Substantia nigra (tissue), 51 donors: ENCODE measurements at places on chromosomes 12 and 14.

DNA sequence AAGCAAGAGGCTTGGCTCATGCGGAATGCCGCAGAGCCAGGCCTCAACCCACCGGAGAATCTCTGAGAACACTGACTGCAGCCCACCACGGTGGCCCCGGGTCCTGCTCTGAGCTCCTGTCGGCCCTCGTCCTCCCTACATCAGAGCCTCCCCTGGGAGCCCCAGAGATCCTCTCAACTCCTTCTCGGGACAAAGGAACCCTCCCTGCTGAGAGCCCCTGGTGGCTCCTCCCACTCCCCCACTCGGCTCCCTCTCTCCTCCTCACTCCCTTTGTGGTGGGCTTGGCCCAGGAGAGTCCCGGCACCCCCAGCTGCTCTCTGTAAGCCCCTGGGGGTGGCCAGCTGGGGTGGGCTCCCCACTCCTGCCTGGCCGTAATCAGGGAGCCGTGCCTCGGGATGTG lies 11.1 kb upstream of the INF2 start:
- DNase-seq: no peak

DNA sequence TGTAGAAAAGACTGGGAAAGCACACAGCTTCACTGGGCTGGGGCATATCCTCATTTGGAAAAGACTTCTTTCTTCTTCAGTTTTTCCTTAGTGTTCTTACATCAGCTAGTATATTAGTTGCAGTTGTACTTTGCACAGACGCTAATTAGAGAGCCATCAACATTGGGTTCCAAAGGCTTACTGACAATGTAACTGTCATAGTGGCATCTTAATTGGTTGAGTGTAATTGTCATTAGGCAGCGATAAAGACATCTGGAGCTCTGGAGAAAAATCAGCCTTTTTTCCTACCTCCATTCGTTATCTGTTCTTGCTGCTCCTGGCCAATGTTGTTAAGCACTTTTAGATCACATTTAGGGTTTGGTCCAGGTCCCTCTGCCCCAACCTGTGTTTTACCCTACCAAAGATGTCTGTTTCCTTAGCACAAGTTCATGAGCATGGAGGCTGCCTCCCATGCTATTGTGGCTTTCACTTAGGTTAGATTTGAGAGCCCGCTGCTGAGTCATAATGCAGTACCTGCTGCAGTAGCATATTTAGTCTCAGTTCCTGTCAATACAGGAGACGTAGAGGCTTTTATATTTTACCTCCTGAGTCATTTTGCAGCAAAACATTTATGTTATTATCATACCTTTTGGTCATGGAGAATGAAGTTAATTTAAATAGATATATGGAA lies 49.2 kb downstream of the FBXW8 start:
- no peak for DNase-seq

GRCh38 chr12:68809190-68810026 lies 1.4 kb downstream of the MDM2 start:
- no peak for DNase-seq

DNA sequence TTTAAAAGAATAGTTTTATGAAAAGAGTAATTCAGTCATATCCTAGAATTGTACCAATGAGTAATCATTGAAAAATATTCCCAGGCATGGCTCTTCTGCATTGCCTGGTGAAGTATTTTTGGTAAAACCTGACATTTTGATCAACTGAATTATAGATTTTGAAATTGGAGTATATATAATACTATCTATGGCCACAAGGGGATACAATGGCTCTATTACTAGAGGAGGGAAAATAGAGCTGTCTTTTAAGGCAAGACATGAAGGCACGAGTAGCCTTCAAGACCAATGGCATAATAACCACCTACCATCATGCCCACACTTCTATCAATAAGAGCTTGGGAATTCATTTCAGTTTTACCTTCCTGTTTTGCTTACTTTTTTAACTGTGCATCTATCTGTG lies 1241.4 kb upstream of the TMEM132C start:
- DNase-seq: no peak

- no peak for DNase-seq
These were observed 43.6 kb upstream of the PPP2R5C start for GRCh38 chr14:101717663-101718490.

- DNase-seq: no peak
These were observed 1687.4 kb upstream of the FLRT2 start for GRCh38 chr14:83842547-83842946.

GRCh38 chr12:11133816-11134215 lies 628 bp downstream of the TAS2R30 start:
- DNase-seq: no peak

GRCh38 chr12:27025116-27025515 lies 2.8 kb downstream of the MED21 start:
- no peak for DNase-seq

DNA sequence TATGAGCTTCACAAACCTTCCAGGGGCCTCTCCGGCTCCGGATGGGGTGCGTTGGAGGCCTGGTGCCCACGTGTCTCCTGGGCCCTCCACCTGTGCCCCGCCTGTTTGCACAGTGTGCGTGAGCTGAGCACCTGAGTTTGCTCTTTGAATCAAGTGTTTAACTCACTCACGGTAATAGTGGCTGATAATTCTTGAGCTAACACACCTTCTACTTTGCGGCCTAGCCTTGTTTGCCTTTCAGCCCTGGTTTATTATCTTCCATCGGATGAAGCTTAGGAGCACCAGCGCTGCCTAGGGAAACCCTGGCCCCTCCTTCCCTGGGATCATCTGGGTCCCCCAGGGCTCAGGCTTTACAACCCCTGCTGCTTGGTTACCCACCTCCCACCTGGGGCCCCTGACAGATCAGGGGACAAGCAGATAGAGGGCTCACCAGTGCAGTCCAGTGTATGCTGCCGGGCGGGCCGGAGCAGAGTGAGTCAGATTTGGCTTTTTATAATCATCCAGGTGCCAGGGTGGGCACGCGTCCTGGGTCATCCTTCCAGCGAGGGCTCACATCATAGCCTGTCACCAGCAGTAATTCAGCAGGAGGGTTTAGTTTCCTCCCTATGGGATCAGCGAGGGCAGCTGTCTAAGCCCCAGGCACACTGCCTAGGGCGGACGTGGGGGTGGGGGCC lies 62.8 kb upstream of the RFLNA start:
- no peak for DNase-seq

DNA sequence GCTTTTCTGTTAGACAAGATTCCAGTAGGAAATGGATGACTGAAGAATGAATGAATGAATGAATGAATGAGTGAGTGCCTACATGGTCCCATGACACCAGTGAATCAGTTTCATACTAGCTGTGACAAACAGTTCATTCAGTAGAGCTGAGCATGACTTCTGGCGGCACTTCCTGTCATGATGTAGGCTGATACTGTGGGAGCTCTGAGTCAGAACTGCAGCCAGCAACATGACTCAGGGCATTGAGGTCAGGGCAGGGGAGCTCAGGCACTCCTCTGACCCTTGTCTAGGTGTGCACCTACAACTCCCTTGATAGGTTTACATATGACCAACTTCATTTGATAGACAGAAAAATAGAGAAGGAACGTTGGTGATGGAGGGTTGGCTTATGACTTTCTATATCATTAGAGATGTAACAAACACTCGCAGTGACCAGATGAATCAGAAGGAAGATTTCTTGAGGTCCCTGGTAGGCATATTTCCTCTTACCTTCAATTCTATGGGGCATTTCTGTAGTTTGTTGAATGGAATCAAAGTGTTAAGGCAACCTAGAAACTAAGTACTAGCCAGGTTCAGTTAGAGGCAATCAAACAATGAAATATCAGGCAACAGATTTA lies 139.3 kb upstream of the ARHGAP5 start:
- peak; percentile 11 for DNase-seq

GRCh38 chr14:23143911-23144310 lies 24.9 kb upstream of the CEBPE start:
- no peak for DNase-seq

- no peak for DNase-seq
These were observed 9.4 kb upstream of the SLC35F4 start for GRCh38 chr14:57875296-57875695.

- DNase-seq: no peak
These were observed 7.0 kb downstream of the KRT6B start for GRCh38 chr12:52444647-52445595.

GRCh38 chr12:24404086-24404815 lies 454.8 kb upstream of the SOX5 start:
- no peak for DNase-seq

DNA sequence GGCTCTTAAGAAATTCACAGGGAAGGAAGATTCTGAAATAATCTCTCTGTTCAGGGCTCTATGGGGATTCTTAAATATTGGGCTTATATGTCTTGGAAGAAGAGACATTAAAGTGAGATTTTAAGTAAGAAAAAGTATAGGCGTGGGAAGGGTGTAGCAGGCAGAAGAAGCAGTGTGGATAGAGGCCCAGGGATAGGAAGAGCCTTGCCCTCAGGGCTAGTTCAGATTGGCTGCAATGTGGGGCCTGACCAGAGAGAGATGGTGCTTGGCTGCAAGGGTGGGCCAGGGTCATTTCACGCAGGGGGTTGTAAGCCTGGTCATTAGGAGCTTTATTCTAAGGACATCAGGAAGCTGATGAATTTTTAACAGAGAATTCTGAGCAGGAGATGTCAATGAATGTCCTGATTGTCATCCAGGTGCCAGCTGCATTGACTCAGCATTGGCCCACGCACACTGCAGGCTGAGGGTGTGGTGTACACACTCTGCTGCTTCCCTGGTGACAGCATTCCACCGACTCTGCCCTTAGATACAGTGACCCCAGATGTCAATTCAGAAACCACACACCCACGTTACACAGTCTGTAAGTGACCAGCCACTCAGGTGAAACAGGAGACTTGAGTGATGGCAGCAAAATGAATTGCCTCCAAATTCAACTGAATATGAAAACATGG lies 582.5 kb downstream of the NRXN3 start:
- DNase-seq: peak; percentile 10
